ENCODE measurements at places on chromosomes 13 and 19. TPM values are rescaled to one million over a fixed set of nuclear protein-coding genes. Genes with fewer than 3 reads are reported as not detected.

- DNase-seq, result no peak
These were observed 44.7 kb downstream of the PLPP2 start for GRCh38 chr19:246551-246950.

GRCh38 chr13:27257233-27257568, 5.8 kb downstream of the RPL21 start:
- no peak for DNase-seq

Gene CGB1
- polyA plus RNA-seq, result not detected

Gene CYP2A6
- polyA plus RNA-seq, result not detected

Gene NAT14
- 14.4 TPM for polyA plus RNA-seq

- peak; percentile 17 for DNase-seq
These were observed 70.2 kb downstream of the SPACA7 start for GRCh38 chr13:112446347-112446861.

Gene TMC4
- polyA plus RNA-seq, result 39.3 TPM

DNA sequence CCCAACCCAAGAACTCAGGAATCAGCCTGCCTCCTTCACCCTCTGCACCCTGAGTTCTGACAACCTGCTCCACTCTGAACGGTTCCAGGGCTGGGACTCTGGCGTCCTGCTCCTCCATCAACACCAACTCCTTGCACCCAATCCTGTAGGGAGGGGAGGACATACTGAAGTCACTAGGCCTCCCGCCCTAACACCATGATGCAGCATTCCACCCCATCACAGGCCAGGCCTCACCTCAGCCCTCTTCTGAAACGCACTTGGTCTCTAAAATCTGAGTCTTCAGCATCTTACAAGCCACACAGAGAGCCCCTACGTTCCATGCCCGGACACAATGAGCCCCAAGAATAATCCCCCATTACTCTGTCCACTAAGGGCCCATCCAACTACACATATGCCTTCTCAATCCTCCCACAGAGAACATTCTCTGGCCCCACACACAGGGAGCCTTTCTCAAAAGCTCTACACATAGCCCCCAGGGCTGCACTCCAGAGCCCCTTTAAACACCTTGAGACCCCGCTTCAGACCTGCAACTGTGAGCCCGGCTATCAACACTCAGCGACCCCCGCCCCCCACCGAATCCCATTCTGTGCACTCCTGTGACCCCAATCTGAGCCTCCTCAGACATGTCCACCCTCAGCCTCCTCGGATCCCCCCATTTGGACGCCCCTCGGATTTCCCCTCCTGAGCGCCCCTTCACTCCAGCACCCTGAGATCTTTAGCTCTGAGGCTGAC, 567 bp downstream of the ALKBH6 start:
- DNase-seq, result no peak

GRCh38 chr19:11164879-11165406, 9.4 kb upstream of the SPC24 start:
- peak; percentile 89 for DNase-seq

Gene TNFRSF19
- polyA plus RNA-seq, result 2.7 TPM

DNA sequence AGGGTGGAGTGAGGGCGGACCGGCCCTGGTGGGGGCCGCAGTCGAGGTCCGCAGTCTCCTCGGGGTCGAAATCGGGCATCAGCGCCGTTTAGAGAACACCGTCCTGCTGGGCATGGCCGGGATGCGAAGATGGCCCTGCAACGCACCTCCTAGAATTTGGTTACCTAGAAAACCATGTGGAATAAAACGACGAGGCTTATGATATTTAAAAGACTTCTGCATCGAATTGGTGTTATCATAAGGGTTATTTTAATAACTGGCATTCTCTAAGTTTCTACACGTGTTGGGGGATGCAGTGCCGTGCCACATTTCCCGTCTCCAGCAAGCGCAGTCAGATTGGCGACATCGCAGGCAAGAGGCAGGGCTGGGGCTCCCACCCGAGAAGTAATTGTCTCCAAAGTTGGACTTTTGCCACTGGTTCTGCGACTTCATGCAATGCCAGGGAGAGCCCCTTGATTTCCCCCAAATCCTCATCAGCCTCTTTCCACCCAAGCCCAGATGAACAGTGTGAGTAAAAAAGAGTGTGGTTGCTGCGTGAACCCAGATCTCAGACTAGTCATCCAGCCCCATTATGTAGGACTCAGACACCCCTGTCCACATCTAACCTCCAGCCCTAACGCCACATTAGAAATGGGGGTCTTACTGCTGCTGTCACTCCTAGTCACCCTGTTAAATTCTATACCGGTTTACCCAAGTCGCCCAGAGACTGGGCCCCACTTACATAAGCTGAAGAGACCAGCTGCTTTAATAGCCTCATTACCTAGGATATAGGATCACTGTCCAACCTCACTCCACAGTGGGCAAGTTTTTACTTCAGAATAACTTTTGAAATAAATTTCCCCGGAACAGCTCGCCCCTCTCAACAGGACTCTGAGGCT, 571 bp upstream of the DHRS12 start:
- DNase-seq, result peak; percentile 42

- no peak for DNase-seq
These were observed 97.9 kb upstream of the RNF113B start for GRCh38 chr13:98274921-98275487.

- no peak for DNase-seq
These were observed 45.0 kb downstream of the MBD3L2B start for GRCh38 chr19:6976197-6976596.

DNA sequence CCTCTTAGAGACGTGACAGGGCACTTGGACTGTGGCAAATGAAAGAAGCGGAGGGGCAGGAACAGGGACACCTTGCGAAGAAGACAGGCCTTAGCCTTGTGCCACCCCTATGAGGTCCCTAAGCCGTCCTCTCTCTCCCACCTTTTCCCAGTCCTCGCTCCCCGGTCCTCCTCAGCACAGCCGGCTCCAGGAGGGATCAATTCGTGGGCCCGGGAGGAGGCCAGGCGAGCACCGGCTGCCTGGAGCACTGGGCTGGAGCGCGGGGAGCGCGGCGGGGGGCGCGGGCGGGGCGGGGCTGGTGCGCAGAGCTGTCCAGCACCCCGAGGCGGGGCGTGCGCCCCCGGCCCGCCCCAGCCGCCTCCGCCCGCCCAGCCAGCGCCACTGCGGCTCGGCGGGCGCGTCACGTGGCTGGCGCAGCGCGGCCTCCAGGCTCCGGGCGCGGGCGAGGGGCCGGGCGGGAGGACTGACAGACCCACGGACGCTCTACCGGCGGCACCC, at the start of gene LRP3:
TSS of gene LRP3 (plus strand) at position 466 of the 498 bp plus-strand sequence. CDS start 456 bp downstream, outside the sequence.
- DNase-seq, result peak; percentile 52

Gene B3GNT3
- polyA plus RNA-seq, result 11.3 TPM

DNA sequence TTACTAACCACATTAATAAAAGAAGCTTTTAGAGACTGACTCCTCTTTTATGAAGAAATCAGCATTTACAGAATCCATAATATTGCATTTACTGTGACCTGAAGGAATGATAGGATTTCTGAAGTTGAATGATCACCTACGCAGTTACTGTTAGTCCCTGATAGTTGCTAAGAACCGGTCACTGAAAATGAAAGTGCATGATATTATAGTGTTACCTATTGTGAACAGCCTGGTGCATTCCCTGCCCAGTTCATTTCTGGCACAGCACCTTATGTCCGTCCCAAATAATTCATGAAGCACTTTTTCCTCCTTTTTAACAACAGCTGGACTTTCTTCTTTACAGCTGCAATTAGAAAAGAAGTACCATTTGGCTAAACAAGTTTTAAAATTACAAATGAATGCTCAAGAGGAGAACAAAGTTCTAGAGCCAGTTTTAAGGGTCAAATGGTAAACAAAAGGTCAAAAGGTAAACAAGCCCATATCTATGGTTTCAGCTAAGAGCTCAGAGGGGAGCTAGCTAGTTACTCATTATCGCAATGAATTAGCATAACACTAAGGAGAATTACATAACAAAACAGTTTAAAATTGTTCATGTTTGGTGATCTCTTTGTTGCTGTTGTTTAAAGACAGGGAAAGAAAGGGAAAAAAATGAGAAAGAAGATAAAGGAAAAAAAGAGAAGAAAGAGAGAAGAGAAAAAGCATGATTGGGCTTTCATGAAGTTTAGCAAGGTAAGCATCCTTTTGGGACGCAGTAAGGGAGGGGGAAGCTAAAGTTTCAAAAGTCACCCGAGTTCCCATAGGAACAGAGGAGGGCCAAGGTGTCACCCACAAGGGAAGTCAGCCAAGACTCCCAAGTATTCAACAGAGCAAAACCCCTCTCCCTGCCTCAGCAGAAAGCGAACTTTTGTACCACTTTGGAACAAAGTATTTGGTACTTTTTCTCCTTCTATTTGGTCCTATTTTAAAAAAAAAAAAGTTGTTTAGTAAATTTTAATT, 50.2 kb downstream of the FLT3 start:
- DNase-seq, result no peak

GRCh38 chr19:23395041-23395721, at the start of gene ZNF91:
TSS of gene ZNF91 (minus strand) at chr19:23395471. CDS start at chr19:23395354, 117 bp downstream.
- peak; percentile 98 for DNase-seq

Gene ZSCAN4
- 0.76 TPM for polyA plus RNA-seq

- peak; percentile 95 for DNase-seq
These were observed 1.7 kb upstream of the ELAVL3 start for GRCh38 chr19:11482384-11483050.

DNA sequence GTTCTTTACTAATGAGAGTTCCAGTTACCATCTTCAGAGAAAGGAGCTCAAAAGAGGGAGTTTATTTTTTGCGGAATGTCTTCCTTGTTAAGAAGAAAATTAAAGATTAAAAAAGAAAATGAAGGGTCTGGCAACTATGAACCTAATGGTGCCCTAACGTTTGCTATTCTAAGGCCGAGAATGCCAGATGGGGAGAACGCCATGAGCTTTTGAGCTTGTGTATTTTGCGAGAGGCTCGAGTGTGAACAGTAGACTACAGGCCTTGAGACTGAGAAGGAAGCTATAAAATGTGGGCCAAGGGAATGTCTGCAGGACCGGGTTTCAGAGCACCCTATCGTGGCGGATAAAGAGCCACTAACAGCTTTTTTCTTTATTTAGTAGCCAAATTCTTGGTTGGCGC, 6.7 kb downstream of the FGF14 start:
- DNase-seq, result no peak

- no peak for DNase-seq
These were observed 115.3 kb downstream of the SOX1 start for GRCh38 chr13:112182251-112182650.

DNA sequence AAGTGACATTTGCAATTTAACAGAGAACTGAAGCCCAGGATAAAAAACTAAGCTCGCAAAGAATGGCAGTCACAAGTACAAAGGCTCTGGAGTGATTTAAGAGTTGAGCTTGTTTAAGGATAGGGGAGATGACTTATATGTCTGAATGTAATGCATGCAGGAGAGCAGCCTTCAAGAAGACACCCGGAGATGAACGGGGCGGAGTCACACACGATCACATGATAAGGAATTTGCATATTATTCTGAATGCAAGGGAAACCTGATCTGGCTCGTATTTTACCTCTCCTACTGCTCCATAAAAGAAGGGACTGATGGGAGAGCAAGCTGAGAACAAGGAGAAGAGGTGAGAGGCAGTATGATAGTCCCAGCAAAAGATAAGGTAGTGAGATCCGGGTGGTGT, 12.9 kb downstream of the TBC1D4 start:
- DNase-seq, result no peak

DNA sequence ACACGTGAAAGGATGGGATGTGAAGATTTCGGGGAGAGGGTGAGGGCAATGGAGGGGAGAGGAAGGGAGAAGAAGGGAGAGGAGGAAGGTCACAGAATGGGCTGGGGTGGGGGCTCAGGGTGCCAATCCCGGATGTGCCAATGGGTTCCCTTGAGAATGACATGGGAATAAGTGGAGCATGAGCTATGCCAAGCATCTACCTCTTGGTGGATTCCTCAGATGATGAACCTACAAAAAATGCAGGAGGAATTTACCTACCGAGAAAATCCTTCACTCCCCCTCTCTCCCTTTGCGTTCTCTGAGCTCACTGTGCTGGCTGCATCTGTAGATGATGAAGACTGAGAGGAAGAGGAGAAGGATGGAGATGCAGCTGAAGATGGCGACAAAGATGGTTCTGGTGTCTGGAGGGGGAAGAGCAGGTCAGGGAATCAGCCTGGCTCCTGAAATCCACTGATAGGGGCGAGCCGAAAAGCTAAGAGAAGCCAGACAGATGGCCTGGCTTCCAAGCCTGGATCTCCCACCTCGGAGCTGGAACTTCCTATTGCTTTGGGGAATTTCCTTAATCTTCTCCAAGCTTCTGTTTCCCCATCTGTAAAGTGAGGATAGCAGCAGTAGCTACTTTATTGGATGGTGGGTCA, 21.6 kb downstream of the VSTM1 start:
- no peak for DNase-seq

Data from stomach (tissue), 19 donors.